Psoas muscle (tissue), 8 donors: ENCODE measurements at places on chromosomes 16 and 17. TPM values are rescaled to one million over a fixed set of nuclear protein-coding genes. Genes with fewer than 3 reads are reported as not detected.
A peak's percentile ranks its signal among the peaks of the same experiment; 100 is the strongest.

The OTOP2 gene
- polyA plus RNA-seq = not detected

The PCGF2 gene
- polyA plus RNA-seq = 5.8 TPM

The AKTIP gene
- 44.2 TPM for polyA plus RNA-seq

The ALOX15B gene
- polyA plus RNA-seq = not detected

The SLC12A3 gene
- not detected for polyA plus RNA-seq

The KRTAP17-1 gene
- polyA plus RNA-seq = not detected

The CARD14 gene
- polyA plus RNA-seq = not detected

The RRAD gene
- 304 TPM for polyA plus RNA-seq

The ARHGAP44 gene
- polyA plus RNA-seq = 0.99 TPM

The RAB37 gene
- polyA plus RNA-seq = 0.82 TPM

The SHPK gene
- polyA plus RNA-seq = 2.5 TPM

The MYH1 gene
- polyA plus RNA-seq = 61.5 TPM

The KRT32 gene
- polyA plus RNA-seq = 0.12 TPM

The PRCD gene
- polyA plus RNA-seq = 1.2 TPM

The NPIPB9 gene
- polyA plus RNA-seq = not detected

The CEP20 gene
- 98.9 TPM for polyA plus RNA-seq

The SLC25A10 gene
- 7.0 TPM for polyA plus RNA-seq

The CCL4 gene
- polyA plus RNA-seq = 0.13 TPM

The YBX2 gene
- polyA plus RNA-seq = 1.8 TPM

GRCh38 chr17:82077617-82078358 lies 12.2 kb upstream of the DUS1L start:
- DNase-seq = peak; percentile 57

- no peak for DNase-seq
These were observed 77.2 kb downstream of the CNGB1 start for GRCh38 chr16:57893559-57894389.

GRCh38 chr17:4080686-4081085 lies 62.1 kb downstream of the ZZEF1 start:
- no peak for DNase-seq

- no peak for DNase-seq
These were observed 38.5 kb downstream of the WNT3 start for GRCh38 chr17:46780003-46780373.

DNA sequence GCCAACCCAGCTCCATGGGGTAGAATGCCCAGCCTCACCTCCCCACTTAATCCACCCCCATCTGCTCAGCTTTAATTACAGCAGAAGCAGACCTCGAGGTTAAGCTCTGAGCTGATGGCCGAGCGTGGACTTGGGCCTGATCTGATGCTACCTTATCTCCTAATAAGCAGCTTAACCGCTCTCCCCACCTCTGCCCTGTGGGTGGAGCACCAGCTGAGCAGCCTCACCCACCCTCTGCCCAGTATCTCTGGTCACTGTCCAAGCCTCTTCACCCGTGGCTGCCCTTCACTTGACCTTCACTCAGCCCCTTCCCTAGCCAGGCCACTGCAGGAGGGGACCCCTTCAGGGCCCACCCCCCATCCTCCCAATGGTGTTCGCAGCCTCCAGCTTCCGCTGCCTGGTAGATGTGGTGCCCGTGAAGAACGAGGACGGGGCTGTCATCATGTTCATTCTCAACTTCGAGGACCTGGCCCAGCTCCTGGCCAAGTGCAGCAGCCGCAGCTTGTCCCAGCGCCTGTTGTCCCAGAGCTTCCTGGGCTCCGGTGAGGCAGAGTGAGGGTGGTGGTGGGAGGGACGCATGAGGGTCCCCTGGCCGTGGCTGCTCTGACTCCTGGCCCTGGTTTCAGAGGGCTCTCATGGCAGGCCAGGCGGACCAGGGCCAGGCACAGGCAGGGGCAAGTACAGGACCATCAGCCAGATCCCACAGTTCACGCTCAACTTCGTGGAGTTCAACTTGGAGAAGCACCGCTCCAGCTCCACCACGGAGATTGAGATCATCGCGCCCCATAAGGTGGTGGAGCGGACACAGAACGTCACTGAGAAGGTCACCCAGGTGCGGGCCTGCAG lies 6.8 kb downstream of the KCNH6 start:
- no peak for DNase-seq

DNA sequence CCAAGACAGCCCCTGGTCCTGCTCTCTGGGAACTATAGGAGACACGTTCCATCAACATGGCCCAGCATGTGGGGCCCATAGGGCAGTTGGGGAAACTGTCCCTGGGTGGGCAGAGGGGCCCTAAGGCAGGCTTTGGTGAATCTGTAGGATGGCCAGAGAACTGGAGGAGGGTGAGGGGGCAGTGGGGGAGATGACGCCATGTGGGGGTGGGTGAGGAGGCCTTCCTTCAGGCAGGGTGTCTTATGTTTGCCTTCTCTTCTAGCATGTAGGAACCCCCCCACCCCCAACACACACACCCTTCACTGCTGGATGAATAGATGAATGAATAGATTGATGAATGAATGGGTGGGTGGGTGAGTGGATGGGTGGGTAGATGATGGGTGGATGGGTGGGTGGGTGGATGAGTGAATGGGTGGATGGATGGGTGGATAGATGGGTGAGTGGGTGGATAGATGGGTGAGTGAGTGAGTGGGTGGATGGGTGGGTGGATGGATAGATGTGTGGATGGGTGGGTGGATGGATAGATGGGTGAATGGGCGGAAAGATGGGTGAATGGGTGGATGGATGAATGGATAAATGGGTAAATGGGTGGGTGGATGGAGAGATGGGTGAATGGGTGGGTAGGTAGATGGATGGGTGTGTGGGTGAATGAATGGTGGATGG lies 2.5 kb upstream of the CBFA2T3 start:
- DNase-seq = no peak

- DNase-seq = no peak
These were observed 32.7 kb downstream of the CDK5RAP3 start for GRCh38 chr17:48003417-48004151.

- no peak for DNase-seq
These were observed 19.9 kb downstream of the NQO1 start for GRCh38 chr16:69706256-69706974.

GRCh38 chr17:8921147-8921546 lies 44.4 kb downstream of the PIK3R5 start:
- DNase-seq = no peak

DNA sequence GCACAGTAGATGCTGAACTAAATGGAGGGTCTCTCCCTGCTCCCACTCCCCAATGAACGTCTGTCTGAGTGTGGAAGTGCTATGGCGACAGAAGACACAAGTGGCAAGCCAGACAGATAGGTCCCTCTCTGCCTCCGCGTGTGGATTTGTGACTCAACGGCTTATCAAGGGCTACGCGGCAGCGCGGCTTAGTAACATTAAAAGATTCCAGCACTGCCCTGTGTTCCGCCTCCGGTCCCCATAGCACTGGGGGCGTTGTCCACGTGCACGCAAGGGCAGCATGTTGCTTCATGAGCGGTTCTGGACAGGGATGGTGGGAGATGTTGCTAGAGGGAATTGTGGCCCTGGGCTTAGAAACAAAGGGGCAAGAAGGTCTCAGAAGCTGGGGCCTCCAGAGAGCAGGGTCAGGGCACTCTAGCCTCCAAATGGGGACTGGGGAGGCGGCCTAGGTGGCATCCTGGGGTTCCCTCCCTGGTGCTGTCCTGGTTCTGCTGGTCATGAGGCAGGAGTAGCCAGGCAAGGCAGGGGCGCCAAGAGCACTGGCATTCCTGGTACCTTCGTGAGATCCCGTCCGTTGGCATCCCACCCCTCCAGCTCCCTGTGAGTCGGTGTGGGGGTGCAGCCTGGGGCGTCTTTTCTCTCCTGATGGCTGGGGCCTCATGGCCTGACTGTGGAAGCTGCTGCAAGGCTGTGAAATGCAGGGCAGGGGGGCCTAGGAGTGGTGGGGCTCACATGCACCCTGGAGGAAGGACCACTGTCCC lies 9.1 kb downstream of the CRHR1 start:
- no peak for DNase-seq

DNA sequence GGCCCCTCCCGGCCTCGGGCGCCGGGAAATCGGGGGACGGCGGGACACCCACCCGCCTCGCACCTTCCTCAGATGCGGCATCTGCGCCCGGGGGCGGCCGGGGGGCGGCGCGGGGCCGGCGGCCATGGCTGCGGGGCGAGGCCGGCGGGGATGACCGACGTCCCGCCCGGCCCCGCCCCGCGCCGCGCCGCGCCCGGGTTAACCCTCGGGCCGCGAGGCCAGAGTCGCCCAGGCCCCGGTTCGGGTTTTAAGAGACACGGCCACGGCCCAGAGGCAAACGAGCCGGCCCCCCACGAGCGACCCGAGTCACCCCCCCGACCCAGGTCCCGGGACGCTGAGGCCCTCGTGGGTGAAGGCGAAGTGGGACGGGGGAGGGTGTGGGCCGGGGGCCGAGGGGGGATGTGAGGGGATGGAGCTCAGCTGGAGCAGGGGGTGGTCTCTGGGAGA lies at the start of gene RGS11:
Gene RGS11 (minus strand): TSS at position 159 of the 447 bp plus-strand sequence. CDS start 33 bp downstream, at position 126.
- DNase-seq = no peak

DNA sequence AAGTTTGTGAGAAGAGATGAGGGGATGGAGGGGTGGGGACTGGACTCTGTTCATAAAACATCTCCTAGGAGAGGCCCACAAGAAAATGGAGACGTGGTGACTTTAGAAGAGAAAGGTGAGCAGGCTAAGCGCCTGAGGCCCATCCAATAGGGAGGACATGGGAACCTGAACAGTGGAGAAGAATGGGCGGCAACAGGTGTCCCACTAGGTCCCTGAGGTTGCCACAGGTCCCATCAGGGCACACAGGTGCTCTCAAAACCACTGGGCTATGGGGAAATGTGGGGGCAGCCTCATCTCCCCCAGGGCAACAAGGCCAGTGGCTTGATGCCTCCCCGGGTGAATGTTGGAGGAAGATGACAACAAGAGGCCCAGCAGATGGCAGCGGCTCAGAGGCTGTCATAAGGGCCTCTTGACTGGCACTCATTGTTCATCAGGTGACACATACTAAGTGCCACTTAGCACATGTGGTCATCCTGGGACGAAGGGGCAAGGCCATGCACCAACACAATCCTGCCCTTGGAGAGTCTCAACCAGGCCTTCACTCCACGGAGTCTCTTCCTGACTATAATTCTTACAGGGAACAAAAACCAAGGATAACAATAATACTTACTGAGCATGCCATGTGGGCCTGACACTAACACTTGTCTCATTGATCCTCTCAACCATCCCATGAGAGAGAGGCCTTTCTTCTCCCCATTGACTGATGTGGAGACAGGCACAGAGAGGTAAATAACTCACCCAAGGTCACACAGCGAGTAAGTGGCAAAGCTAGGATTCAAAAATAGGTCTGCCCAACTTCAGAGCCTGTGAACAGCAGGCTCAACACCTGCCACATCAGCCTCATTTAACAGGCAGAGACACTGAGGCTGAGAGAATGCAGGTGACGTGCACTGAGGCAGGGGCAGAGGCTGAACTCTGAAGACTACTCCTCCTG lies 38.0 kb downstream of the CUEDC1 start:
- DNase-seq = no peak

DNA sequence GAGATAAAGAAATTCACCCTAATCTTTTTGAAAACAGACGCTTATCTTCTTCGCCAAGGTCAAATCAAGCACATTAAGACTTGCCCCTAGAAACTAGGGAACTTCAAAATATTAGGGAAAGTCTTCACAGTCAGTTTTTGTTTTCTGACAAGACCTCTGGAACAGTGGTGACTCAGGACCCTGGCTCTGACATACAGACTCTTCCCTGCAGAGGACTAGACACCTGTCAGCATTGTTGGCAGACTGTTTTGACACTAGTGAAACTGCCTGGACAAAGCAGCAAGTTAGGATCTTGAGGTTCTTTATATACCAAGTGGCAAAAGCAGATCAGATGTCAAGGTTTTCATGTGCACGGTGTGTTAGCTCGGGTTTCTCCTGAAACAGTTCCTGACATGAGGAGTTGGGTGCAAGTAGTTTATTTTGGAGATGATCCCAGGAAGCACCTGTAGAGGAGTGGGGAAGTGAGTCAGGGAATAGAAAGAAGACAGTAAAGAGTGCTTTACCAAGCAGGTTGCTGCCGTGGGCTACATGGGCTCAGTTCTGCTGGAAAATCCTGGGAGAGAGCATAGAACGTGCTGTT lies 182.0 kb upstream of the IRX5 start:
- no peak for DNase-seq

- no peak for DNase-seq
These were observed 35.2 kb upstream of the CBX4 start for GRCh38 chr17:79874329-79874981.

GRCh38 chr16:74926805-74927204 lies 58.1 kb downstream of the WDR59 start:
- no peak for DNase-seq

DNA sequence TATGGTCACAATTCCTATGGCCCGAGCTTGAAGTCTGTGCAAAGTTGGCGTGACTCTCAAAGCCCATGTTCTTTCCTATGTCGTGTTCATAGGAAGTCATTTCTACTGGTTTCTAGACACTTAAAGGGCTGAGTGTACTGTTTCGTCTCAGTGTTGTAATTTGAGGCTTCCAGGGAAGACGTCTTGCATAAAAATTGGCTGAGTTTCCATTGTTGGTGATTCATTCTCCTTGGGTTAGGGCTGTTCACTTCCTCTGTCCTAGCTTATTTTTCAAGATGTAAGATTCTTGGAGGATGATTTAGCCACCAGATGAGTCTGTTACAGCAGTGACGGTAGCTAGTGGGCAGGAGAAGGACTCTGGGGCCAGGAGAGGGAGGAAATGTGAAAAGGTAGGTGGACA lies 43.1 kb downstream of the PIK3R5 start:
- DNase-seq = no peak

- DNase-seq = no peak
These were observed 59.2 kb downstream of the CDK5R1 start for GRCh38 chr17:32546031-32546444.

GRCh38 chr16:19177111-19177739 lies 9.2 kb downstream of the SYT17 start:
- no peak for DNase-seq

- no peak for DNase-seq
These were observed 77.4 kb upstream of the TOB1 start for GRCh38 chr17:50943575-50943933.

GRCh38 chr17:29732613-29733012 lies 109.9 kb upstream of the CORO6 start:
- no peak for DNase-seq

DNA sequence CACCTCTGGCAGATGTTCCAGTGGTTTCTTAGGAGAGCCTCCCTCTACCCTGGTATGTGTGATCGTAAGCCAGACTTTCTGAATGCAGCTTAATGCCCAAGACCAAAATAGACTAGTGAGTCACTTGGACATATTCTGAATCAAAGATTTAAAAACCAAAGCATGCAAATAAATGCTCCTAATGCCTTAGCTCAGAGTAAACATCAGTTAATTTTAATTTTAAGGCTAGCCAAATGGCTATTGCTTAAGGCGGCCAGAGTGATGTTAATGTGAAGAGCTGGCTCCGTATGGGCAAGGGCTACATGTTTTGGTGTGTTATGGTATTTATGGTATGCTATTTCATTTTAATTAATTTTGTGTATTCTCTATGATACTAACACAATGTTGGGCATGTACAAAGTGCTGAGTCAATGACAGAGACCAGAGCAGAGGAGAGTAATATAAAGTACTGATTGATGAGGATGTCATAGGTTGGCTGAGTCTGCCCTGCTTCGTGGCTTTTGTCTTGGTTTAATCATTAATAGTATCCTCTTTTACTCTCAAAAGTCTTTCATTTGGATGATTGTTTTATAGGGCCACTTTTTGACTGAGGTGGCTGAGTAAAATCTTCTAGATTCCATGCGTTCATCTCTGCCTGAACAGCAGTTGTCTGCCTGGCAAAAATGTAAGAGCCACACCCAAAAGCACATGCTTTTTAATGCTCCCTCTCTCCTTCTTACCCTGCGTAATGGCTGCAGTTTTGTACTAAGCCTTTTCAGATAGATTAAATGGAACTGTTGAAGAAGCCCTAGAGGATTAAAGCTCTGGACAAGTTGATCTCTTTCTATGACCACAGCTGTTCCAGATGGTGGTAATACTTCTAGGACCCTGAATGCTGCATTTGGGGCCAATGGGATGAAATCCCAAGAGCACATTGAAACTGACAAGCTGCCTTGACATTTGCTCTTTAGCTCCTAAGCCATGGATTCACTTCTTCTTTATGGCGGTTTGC lies 59.6 kb downstream of the MAP2K6 start:
- no peak for DNase-seq
